ENCODE measurements at places on chromosomes 5 and 9.

- DNase-seq, result no peak
Observed at GRCh38 chr5:101811466-101811865, 484.6 kb downstream of the SLCO4C1 start.

DNA sequence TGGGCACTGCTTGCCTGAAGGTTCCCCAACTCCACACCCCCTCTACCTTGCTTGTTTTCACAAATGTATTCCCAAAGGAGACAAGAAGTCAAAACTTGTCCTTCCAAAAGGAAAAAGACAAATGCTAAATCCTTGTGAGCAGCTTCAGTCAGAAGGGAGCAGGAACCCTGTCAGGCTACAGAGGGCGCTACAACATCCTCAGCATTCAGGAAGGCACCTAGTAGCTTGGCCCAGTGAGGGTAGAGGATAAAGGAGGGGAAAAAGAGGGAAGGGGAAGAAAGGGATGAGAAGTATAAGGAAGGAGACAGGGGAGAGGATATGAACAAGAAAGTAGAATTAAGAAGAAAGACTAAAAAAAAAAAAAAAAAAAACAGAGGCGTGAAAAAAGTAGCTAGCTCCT, 97.5 kb downstream of the MLLT3 start:
- no peak for DNase-seq

GRCh38 chr9:129027224-129027684, 877 bp downstream of the SH3GLB2 start:
- no peak for DNase-seq

- DNase-seq, result peak; percentile 71
Observed at GRCh38 chr9:92968081-92968480, 20.8 kb downstream of the FGD3 start.

- no peak for DNase-seq
Observed at GRCh38 chr9:82404196-82404870, 415.8 kb downstream of the SPATA31D1 start.

DNA sequence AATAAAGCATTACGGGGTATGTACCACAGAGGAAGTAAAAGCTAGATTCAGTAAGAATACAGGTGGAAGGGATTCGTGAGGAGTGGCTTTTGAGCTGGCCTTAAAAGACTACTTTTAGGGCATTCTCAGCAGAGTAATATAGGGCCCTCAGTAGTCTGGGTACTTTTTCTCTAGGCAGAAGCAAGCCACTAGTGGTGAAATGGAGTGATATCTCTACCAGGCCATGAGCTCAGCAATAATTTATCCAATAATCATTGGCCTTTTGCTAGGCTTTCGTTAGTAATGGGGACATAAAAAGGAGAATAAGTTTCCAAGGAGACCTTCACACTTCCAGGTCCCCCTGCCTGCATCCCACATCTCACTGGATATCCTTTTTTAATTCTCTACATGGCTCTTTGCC, 1.7 kb downstream of the POLR3G start:
- no peak for DNase-seq

GRCh38 chr9:98316445-98317133, 61.1 kb upstream of the TBC1D2 start:
- no peak for DNase-seq

- DNase-seq, result no peak
Observed at GRCh38 chr9:132881826-132882225, 3.1 kb downstream of the SPACA9 start.

Data from activated CD4-positive, alpha-beta T cell treated with anti-CD3 and anti-CD28 coated beads, Interleukin-2, amount 10 ng/mL, durations not matched to agents 24 days and 14 days (primary cell).